ENCODE measurements at places on chromosomes 1 and 21.

DNA sequence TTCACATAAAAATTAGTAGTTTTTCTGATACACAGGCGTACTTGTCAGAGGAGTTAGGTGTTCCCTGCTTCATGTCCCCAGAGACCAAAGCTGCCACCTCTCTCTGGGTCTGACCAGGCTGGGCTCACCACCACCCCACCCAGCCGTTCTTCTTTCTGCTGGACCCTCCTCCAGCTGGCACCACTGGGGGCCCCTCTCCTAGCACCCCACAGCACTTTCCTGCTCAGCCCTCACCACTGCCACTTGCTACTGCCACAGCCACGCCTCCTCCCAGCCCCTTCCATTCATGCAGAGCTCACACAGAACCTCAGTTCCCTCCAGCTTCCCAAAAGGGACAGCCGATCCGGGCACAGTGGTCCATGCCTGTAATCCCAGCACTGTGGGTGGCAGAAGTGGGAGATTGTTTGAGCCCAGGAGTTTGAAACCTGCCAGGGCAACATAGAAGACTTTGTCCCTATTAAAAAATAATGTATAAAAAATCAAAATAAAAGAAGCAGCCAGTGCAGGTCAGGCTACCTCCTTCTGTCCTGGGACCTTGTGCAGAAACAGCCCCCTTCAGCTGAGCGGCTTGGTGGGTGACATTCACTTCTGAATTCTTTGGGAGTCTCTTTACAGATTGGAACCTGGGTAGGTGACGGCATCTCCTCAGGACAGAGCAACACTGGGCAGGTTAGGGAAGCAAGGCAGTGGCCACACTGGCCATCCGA, 208.3 kb downstream of the TOMM20 start:
- DNase-seq = no peak

DNA sequence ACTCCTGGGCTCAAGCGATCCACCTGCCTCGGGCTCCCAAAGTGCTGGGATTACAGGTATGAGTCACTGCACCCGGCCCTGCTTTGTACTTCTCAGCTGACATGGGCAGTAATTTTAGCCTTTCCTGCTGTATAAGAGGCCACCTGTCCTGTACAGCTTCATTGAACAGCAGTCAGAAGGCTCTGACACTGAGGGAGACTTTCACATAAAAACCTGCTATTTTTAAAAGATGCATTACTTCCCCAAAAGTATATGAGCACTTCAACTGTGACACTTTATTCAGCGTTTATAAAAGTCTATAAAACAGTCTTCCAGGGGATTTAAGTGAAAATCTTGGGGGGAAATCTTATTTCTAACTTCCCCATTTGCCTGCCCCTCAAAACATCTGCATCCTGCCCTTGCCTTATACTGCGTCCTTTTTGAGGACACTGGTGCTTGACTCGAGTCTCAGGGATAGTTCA, 17.6 kb downstream of the RNU5D-1 start:
- DNase-seq = no peak

- DNase-seq = no peak
Measured at GRCh38 chr1:228695015-228695955, 40.0 kb upstream of the RHOU start.

- peak; percentile 78 for DNase-seq
Measured at GRCh38 chr1:209248649-209249279, 334.8 kb upstream of the CAMK1G start.

- DNase-seq = no peak
Measured at GRCh38 chr1:26384076-26384475, 11.5 kb upstream of the ZNF683 start.

DNA sequence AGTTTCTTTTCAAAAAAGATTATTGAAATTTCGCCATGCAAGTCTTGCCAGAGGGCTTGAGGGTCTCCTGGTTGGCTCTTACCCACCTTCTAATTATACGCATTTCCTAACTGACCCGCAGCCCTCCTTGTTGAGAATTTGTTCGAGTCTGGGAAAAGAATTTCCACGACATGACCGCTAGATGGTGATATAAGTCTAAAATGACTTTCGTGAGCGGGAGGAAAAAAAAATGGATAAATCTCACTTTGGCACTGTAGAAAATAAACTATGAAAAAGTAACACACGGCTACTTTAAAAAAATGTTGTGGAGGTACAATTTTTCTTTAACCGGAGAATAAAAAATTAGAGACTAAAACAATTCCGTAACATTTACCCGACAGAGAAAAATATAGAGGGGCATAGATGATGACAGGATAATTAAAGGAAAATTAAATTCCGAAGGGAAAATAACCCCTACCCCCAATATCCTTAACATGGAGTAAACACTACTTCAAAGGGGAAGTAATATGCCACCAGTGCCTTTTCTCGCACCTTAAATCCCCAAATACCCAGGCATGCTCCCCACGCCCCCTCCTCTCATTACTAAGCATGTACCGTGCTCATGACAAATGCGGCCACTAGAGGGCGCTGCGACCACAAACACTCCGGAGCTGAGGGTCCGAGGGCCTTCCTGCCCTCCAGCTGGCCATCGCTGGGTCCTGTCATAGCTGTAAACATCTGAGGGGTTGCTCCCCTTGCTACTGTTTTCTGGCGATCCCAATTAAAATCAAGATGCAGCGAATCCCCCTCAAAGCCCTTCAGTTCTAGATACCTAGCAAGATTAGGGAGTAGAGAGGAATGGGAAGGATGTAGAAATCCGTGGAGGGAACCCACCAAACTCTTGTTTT, 266.9 kb downstream of the ASTN1 start:
- peak; percentile 88 for DNase-seq

- no peak for DNase-seq
Measured at GRCh38 chr1:153578490-153578889, 12.8 kb upstream of the S100A2 start.

DNA sequence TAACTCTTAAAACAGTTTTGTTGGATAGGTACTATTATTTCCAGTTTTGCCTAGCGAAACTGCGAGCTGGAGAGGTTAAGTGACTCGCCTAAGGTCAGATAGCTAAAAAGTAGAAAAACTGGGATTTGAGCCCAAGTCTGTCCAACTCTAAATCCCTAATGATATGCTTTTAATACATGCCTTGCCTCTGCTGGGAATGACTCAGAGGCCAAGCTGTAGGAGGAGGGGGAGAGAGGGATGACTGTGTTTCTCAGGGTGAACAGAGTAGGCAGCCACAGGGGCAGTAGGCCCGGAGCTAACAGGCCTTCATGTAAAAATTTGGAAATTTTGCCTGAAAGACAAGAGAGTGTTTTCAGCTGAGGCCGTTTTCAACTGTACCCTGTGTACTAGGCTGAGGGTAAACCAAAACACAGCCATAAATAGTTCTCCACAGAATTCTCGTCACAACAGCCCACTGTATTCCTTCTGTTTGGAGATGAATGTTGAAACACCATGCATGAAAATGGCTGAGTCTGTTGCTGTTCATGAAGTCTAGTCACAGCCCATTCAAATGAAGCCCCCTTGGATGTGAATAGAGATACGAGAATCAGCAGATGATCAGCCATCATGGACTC, 107.5 kb upstream of the HOOK1 start:
- DNase-seq = no peak

GRCh38 chr1:154726896-154727753, 119.1 kb upstream of the ADAR start:
- DNase-seq = no peak

- no peak for DNase-seq
Measured at GRCh38 chr1:16461681-16462080, 21.2 kb downstream of the NECAP2 start.

All from iPS-NIHi11 (cell line).